ENCODE measurements at places on chromosomes 13 and 19.

GRCh38 chr13:100388923-100389322, 199.7 kb downstream of the GGACT start:
- no peak for DNase-seq

- DNase-seq = no peak
Measured at GRCh38 chr13:28470296-28470695, 24.6 kb downstream of the FLT1 start.

DNA sequence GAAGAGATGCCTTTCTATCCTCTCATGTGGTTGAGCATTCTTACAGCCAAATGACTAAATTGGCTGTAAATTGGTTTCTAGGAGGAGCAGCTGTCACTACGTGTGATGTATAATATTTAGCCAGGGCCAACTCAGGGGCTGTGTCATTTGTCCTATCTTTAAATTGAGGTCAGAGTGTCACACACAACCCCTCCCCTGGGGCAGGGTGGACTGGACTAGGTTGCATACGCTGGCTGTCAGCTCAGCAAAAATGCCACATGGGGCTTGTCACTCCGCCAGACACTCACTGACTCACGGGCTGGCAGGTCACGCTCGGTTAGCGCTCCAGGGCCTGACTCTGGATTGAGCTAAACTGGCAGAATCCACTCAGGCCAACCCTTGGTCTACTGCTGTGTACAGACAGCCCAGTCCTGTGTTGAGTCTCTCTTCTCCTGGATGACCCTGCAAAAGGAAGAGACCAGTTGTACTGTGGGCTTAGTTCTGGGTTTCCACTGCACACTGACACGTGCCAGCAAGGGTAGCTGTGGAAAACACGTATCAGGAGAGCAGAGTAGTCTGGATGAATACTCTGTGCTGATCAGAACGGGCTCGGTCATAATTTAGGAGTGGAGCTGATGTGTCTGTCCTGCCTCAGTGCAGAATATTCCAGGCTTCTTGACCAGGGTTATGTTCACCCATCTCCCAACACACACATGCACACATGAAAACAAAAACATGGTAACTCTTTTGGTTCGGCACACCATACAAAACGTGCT, 29.1 kb downstream of the SHISA2 start:
- no peak for DNase-seq

- DNase-seq = peak; percentile 76
Measured at GRCh38 chr13:99281811-99282263, 23.7 kb upstream of the GPR18 start.

- DNase-seq = no peak
Measured at GRCh38 chr13:87953381-87953780, 282.2 kb downstream of the SLITRK5 start.

DNA sequence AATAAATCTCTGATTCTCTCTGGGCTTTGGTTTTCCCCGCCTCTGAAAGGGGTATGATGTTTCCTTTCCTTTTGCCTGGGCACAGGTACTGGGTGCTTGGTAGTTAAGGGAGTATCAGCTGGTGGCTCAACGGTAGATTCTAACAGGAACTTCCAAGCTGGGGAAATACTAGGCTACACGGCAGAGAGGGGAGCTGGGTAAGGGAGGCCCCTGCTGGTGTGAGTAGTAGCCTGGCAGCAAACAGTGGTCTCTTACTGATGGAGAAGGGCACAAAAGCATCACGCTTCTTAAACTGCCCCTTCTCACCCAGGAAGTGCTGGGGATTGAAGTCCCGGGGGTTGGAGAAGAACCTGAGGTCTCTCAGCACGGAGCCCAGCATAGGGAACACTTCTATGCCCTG, 26.9 kb upstream of the CYP2A7 start:
- no peak for DNase-seq

GRCh38 chr19:33287927-33288326, 14.4 kb downstream of the CEBPA start:
- no peak for DNase-seq

DNA sequence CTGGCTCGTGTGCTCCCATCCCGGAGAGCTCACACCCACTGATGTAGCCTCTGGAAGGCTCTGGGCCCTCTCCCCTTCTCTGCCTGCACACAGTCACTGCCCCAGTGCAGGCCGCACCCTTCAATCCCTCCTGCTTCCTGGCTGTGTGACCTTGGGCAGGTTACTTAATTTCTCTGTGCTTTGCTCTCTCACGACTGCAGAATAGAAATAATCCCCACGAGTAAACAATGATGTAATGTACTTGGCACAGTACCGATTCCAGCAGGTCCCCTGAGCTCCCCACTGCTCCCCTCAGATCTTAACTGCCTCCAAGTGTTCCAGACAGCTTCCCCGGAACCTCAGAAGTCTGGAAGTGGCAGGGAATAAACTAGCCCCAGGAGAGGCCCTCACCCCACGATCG, 16.1 kb downstream of the LIG1 start:
- no peak for DNase-seq

- no peak for DNase-seq
Measured at GRCh38 chr19:54316746-54317107, 3.8 kb upstream of the LILRA5 start.

DNA sequence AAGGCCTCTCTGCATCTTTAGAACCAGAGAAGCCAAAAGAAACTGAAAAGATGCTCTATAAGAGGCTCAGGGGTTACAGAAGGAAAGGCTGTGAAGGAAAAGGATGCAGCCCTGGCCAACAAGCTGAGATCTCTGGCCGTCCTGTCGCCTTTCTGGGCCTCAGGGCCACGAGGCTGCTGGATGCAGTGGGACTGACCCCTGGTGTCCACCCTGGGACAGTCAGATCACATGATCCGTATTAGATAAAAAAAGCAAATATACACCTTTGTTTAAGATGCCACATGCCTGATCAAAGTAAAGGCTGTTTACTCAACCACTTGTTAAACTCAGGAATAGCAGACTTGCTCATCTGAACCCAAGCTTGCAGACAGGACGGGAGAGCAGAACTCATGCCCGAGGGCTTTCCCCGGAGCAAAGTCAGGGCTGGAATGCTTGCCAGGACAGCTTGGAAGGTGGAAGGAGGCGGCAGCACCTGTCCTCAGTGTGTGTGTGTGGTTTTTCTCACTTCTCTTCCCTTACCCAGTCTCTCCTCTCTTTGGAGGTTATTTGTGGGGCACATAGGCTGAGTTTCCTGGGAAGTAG, 206.5 kb upstream of the TSHZ3 start:
- DNase-seq = no peak

DNA sequence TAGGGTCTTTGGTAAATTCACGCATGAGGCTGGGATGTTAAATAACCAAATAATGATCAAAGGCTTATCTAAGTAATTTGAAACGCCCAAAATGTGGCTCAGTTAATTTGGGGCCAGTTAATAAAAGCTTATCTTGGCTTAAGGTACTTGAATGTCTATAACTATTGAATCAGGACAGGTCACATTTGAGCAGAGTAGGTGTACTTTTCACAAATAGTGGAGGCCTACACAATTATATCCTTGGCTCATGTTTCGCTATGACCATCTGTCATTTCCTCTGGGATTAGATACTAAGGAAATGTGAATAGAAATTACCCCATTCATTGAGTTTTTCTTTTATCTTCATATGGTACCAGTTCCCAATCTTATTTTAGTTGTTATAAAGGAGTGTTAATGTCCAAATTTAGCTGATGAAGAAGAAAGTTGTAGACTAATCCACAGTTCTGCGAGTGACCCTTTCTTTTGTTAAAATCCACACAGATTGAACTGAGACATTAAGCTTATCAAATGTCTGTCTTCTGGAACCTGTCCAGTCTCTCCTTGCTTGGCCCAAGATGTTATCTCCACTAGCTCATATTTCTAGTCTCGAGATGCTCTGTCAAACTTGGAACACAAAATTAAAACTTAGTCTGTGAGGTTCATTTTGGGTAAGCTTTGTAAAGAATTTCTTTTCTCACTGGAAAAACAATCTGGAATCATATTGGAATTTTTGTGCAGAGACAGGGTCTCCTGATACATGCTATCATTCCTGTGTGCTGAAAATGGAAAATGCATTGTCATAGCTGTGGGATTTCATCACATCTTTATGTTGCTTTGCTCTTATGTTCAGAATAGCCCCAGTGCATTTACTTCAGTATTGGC, 31.0 kb downstream of the SLAIN1 start:
- DNase-seq = no peak

GRCh38 chr13:24997367-24997967, 98.5 kb upstream of the PABPC3 start:
- DNase-seq = no peak

- no peak for DNase-seq
Measured at GRCh38 chr13:43343645-43344044, 320.3 kb downstream of the DNAJC15 start.

GRCh38 chr13:61110732-61111131, 304.9 kb downstream of the PCDH20 start:
- no peak for DNase-seq

- DNase-seq = no peak
Measured at GRCh38 chr13:105904034-105904742, 631.3 kb downstream of the EFNB2 start.

- no peak for DNase-seq
Measured at GRCh38 chr13:113209759-113210421, 477 bp downstream of the CUL4A start.

DNA sequence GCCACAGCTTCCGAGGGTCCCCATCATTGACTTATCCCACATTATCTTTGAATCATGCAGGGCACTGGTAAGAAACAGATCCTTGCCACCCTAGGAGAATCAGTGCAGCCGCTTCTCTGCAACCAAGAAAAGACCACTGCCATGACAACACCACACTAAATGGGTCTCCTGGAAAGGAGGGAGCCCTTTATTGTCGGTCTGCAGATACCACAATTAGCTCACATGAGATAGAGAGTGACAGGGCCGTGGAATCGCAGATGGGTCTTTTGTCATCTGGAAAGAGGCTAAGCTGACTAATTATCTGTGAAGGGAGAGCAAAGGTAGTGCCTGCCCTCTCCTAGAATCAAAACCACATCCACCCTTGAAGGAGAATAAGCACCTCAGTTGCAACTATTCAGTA, 178.3 kb upstream of the MYO16 start:
- DNase-seq = no peak

DNA sequence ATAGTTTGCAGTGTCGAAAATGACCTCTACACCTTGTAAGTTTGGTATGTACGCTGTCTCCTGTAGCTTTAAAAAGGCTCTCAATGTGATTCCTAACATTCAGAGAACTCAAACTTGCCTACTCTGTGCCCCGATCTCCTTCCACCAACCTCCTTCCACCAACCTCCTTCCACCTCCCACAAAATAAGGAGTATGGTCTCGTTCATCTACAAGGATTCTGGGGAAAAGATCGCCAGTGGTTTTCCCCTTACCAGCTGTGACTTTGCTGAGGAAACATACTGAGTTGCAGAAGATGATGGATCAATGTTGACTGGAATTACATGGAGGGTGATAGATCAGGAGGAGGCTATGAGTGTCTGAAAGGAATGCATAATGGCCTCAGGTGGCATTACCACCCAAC, 16.0 kb downstream of the MYO16 start:
- no peak for DNase-seq

DNA sequence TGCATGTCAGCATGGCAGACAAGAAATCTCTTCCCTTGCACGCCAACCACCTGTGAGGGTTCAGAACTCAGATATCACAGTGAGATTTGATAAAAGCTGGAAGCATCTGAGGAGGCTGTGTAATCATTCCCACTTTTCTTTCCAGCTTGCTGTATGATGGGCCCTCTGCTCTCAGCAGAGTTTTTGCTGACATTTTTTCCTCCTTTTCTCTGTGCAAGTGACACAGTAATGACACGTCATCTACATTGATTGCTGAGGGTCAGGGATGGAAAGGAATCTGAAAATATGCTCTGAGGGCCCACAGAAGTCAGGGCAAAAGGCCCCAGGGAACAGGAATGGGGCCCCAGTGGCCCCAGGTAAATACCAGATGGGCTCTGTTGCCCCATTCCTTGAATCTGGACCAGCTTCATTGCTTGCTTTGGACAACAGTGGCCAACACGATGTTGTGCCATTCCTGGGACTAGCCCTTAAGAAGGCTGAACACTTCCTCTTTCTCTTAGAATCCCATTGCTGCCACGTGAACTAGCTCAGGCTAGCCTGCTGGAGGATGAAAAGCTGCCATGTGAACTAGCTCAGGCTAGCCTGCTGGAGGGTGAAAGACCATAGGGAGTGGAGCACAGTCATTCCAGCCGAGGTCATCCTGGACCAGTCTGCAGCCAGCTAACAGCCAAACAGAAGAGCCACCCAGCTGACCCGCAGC, 68.2 kb downstream of the CACNA1A start:
- DNase-seq = no peak

DNA sequence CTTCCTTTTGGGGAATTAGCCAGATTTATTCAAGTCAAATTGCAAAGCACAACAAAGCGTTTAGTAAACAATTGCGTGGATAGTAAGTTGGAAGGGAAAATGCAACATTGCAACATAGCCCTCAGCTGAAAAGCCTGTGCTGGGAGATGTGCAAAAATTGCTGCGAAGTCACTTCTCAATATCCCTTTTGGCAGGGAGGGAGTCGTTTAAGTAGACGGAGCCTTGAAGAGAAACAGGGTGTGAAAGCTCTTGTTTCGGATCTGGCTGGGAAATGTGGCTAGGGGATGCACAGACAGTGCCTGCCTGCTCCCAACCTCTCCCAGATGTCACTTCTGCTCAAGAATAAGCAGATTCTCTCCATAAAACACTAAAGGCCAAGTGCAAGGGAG, 56.8 kb downstream of the SLC7A1 start:
- DNase-seq = no peak

- no peak for DNase-seq
Measured at GRCh38 chr19:50557009-50557613, 11.1 kb downstream of the LRRC4B start.

- DNase-seq = no peak
Measured at GRCh38 chr13:90352763-90353162, 994.7 kb upstream of the MIR17HG start.

DNA sequence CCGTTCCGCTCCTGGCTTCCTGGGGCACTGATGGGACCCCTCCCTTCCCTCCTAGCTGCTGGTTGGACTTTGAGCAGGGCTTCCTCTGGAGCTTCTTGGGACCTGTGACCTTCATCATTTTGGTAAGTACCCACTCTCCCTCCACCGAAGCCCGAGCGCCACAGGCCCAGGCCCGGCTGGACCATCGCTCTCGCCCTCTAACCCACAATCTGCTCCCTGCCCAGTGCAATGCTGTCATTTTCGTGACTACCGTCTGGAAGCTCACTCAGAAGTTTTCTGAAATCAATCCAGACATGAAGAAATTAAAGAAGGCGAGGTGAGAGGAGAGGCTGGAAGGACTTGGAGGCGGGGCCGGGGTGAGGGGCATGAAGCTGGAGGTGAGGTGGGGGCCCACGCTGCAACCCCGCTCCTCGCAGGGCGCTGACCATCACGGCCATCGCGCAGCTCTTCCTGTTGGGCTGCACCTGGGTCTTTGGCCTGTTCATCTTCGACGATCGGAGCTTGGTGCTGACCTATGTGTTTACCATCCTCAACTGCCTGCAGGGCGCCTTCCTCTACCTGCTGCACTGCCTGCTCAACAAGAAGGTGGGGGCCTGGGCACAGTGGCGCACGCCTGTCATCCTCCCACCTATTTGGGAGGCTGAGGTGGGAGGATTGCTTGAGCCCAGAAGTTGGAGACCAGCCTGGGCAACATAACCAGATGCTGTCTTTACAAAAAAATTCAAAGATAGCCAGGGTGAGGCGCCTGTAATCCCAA, 12.3 kb downstream of the DDX39A start:
- DNase-seq = no peak
